ENCODE measurements at places on chromosomes 16 and 17.

GRCh38 chr17:67818110-67819002 is 6.9 kb upstream of the BPTF start:
- DNase-seq: no peak

GRCh38 chr17:5011928-5012327 is 14.2 kb downstream of the KIF1C start:
- DNase-seq: no peak

GRCh38 chr17:49580981-49581647 is 5.4 kb downstream of the NXPH3 start:
- no peak for DNase-seq

GRCh38 chr17:21381076-21381706 is 5.0 kb downstream of the KCNJ12 start:
- no peak for DNase-seq

DNA sequence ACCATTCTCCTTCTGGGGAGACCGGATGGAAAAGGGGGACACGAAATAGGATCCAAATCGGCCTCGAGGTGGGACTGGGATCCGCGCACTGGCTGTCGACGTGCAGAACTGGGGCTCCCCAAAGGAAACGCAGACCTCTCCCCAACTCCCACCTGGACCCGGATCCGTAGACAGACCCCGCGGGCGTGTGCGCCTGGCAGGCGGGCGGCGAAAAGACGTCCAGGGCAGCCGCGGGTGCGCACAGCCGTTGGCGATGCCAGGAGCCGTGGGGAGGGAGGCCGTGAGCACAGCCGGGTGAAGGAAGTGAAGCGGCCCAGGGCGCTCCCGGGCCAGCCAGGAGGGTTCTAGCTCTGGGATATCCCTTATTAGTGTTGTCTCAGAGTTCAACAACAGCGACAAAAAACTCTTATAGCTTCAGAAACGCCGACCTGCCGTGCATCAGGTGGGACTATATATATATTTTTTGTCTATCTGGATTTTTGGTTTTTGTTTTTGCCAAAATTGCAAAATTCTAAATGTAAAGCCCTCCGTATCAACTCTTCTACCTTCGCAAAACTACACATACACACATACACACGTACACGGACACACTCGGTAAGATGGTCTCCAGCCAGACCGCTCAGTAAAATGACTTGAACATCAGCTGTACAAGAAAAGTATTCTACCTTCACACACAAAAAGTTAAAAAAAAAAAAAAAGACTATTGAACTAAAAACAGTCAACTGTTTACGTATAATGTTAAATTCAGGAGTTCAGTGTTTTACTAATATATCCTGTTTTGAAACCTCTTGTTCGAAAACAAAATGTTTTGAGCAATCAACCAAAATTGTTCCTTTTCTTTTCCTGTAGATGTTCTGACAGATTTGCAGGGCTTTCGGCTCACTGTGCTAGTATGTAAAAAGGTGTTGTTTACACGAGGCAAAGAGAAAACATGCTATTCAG is 5.2 kb upstream of the AATF start:
- no peak for DNase-seq

DNA sequence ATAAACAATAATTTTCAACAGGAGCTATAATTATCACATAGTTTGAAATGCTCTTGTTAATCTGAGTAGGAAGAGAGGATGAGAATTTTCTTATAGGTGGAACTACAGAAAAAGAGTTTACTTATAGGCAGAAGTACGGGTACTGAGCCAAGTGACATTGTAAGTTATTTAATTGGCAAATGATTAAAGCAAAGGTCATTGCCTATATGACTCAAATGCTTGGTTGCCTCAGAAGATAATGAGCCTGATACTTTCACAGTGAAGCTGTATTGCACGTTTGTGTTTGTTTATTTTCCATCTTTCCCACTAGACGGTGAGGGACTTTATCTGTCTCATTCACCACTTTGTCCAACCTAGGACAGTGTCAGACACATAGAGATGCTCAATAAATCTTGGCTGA is 749.3 kb downstream of the MAF start:
- DNase-seq: no peak

GRCh38 chr17:7613769-7614424 is 800 bp downstream of the FXR2 start:
- no peak for DNase-seq

DNA sequence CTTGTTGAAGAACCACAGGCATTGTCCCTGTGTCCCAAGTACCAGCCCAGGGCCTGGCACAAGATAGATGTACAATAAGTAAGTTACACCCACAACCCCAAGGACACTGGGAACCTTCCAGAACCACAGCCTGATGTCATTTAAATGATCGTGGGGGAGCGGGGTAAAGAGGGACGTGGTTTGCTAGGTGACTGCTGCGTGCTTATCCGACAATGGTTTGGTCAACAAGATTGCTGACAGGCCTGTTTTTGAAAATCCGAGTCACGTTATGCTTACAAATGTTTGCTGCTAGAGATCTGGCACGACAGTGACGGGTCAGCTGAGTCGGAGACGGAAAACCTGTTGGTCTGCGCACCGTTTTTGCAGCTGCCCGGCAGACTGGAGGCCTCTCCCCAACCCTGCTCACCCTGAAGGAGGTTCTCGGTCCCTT is 22.8 kb downstream of the COTL1 start:
- peak; percentile 70 for DNase-seq

- DNase-seq: no peak
Observed at GRCh38 chr16:13254998-13255614, 353.7 kb downstream of the SHISA9 start.

- no peak for DNase-seq
Observed at GRCh38 chr17:36592716-36593321, 1.1 kb downstream of the DHRS11 start.

DNA sequence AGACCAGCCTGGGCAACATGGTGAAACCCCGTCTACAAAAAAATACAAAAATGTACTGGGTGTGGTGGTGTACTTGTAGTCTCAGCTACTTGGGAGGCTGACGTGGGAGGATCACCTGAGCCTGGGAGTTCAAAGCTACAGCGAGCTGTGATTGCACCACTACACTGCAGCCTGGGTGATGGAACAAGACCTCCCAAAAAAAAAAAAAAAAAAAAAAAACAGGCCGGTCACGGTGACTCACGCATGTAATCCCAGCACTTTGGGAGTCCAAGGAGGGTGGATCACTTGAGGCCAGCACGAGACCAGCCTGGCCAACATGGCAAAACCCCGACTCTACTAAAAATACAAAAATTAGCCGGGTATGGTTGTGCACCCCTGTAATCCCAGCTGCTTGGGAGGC is 12.7 kb upstream of the APPBP2 start:
- DNase-seq: no peak

GRCh38 chr16:89364606-89365005 is 125.8 kb downstream of the ANKRD11 start:
- no peak for DNase-seq

DNA sequence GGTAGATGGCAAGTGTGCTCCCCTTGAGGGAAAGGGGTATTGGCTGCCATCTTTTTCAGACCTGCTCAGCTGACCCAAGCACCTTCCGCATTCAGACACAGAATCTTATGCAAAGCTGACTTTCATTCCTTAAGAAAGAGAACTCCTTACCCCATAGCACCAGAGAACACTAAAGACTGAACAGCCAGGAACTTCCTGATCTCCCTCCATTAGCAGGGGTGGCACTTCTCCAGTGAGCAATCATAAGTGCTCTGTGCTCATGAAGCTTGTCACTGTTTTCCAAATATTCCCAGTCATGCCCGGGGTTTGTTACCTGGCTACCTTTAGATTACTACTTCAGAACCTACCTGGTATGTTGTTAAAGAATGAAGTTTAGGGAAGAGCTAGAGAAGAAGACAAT is 11.9 kb downstream of the HSD17B2 start:
- DNase-seq: no peak

DNA sequence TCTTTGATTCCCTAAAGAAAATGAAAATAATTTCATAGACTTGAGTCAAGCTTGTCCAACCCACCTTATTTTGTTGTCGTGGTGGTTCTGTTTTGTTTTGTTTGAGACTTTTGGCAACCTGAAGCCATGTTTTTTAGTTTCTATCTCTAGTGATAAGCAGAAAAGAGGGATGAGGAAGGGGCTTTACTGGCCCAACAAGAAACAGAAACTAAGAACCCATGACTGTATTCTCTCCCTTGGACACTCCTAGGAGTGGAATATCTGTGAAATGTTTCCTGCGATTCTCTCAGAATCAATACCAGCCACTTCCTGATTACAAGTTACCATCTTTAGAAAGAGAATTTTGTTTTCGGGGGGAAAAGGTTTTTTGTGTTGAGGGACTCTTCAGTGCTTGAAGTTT is 207.5 kb downstream of the PRKCA start:
- no peak for DNase-seq

DNA sequence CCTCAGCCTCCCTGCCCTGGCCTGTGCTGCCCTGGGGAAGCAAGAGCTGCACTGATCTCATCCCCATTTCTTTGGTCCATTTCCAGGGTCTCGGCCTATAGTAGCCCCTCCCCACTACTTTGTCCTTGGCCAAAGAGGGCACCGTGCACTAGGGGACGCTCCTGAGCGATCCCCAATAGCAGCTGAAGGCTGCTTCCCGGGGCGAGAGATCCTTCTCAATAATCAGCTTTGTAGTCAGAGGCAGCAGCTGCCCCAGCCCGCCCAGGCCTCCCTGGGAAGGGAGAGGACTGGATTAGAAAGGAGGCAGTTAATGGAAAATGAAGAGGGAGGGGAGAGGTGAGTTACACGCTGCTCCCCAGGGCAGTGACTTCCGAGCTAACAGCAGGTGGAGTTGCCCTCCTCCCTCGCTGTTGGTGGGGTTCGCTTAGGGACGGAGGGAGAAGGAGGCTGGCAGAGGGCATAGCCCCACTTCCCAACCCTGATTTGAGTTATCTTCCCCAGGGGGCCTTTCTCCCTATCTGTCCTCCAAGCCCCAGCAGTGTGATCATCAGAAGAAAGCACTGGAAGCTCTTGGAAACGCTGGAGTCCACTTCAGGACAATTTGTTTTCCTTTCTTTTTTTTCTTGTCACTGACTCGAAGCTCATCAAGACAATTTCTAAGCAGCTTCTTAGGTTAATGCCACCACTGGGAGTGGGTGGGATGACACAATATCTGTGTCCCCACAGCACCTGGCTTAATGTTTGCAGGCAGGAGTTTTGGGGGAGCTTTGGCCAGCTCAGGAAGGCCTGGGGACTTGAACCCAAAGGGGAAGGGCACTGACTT is 2.6 kb downstream of the MXRA7 start:
- no peak for DNase-seq

DNA sequence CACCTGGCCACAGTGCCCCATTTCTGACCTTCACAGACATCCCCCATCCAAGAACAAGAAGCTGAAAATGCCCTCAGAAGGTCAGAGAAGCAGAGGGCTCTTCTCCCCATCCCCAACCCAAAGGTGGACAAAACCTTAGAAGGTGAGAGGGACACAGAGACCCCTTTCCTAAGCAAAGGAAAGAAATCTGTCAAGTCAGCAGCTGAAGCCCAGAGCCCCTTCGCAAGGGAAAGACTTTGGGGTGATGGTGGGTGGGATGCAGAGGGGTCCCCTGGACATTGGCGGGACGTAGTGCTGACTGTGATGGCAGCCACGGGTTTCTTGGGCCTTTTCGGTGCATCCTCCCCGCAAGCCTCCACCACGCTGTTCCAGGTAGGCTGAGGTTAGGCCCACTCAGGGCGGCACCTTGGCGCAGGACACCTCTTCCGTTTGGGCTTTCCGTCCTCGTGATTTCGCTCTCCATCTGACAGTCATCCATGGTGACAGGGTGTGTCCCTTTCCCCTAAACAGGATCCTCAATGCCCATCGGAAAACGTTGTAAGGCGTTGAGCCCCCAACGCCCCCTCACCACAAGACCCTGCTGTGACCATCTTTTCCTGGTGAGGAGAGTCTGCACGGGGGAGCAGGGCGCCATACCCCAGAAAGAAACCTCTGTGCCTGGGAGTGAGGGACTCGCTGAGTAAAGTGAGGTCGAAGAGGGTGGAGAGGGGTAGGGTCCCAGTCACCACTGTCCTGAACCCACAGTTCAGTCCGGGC is 10.7 kb upstream of the GSDMA start:
- no peak for DNase-seq

GRCh38 chr16:57621521-57622271 is 6.7 kb upstream of the ADGRG1 start:
- DNase-seq: peak; percentile 65

DNA sequence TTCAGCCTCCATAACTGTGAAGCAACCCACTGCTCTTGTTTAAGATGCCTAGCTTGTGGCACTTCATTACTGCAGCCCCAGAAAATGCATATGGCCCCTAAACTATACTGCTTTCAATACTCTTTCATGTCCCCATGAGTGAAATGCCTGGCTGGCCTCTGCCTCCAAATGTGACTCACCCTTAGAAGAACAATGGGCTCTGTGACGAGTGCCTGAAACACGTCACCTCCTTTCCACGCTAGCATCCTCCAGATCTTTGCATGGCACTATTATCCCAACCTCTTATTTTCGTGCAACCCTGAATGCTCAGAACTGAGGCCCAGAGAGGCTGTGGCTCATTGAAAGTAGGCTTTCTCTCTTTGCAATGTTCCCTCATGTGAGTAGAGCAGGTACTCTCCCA is 233.1 kb downstream of the CBLN1 start:
- no peak for DNase-seq

- peak; percentile 30 for DNase-seq
Observed at GRCh38 chr16:3646348-3646920, 8.1 kb upstream of the DNASE1 start.

GRCh38 chr17:38343608-38344419 is at the start of gene GPR179:
TSS of gene GPR179 (minus strand) at chr17:38343956. CDS start at chr17:38343789, 167 bp downstream.
- DNase-seq: no peak

DNA sequence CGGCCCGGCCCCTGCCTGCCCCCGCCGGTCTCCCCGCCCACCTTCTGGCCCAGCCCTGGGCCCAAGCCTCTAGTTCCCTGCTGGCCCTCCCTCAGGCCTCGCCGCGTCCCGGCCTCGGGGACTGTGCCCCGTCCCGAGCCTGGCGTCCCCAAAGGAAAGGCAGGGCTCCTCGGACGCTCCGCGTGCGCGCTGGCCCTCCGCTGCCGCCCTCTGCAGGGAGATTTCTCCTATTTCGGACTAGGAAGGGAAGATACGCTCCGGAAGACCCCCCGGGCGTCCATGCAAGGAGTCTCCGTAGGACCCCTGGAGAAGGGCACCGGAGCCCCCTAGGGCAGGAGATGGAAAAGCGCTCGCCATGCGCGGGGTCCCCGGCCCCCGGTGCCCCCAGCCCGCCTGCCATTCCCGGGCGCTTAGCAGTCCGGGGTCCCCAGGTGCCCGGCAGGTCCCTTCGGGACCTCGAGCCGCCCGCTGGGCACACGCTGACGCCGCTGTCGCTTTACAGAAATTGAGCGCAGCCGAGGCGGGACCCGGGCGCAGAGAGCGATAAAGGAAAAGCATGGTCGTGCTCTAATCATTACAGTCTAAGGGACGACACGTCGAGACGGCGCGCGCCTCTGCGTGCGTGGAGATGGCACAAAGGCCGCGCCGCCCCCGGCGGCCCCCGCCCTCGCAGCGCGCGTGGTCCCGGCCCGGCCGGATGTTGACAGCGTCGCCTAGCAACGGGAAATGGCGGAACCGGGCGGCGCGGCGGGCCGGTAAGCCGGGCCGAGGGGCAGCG is at the start of gene CCDC40:
Gene CCDC40, plus strand, starts transcription at position 706 of the 778 bp plus-strand sequence. Its CDS starts 21 bp downstream, at position 727.
- DNase-seq: peak; percentile 73

- DNase-seq: no peak
Observed at GRCh38 chr17:56031636-56032035, 121.6 kb upstream of the ANKFN1 start.
